HepG2 (cell line): ENCODE measurements at places on chromosomes 4 and X. TPM values are rescaled to one million over a fixed set of nuclear protein-coding genes. Genes with fewer than 3 reads are reported as not detected.

The TEX11 gene
- total RNA-seq, result not detected in 2 replicates

The KLHL13 gene
- 1.6 and 2.4 TPM in 2 replicates for total RNA-seq

The MAD2L1 gene
- 109 and 134 TPM in 2 replicates for total RNA-seq

The PRPS2 gene
- 24.4 and 29.2 TPM in 2 replicates for total RNA-seq

The HPF1 gene
- total RNA-seq, result 14.8 and 23.0 TPM in 2 replicates
